Activated CD4-positive, alpha-beta T cell treated with anti-CD3 and anti-CD28 coated beads, Interleukin-2, amount 50 U/mL, for 4 hours (primary cell): ENCODE measurements at places on chromosomes 3 and 15.

GRCh38 chr15:67606742-67607141 lies 64.2 kb downstream of the MAP2K5 start:
- no peak for DNase-seq

DNA sequence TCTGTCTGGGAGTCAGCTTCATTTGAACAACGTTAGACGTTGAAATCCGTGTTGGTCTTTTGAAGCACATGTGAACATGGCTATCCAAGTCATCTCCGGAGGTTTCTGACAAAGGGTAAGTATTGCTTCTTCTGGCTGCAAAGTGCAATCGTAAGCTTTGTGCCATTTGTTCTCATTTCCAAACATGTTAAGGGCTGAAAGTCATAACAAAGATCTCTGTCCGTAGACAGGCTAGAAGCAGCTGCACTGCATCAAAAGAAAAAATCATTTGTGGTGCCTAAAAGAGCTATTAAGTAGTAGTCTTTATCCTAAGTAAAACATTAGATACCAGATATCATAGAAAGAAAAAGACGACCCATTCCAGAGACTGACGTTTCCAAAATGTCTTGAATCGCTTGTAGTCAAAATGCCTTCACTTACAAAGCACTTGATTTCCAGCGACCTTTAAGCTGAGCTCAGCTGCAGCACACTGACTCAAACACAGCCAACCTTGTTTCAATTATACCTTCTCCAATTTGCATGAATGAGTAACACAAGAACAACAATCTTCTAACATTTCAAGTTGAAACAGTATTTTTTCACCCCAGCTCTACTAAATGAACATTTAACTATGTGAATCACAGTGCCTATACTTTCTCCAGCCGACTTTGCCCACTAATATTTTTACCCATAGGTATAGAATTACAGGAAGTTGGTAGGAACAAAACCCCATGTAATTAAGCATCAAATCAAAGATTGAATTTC lies 76.6 kb downstream of the NEDD4 start:
- no peak for DNase-seq

DNA sequence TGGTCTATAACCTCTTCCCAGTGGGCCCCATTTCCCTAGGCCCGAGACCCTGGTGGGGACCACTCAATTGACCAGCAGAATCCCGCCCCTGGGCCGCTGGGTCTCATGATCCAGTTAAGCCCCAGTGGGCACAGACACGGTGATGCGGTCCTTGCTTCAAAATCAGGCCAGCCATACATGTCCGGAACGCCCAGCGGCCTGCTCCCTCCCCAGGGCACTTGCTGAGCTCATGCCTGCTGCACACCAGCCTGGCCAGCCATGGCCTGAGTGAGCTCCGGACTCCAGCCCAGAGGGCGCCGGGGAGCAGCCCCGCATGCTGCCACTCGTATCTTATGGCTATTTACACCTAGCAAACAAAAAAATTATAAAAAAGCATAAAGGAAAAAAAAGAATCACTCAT lies 34.4 kb upstream of the IQSEC1 start:
- no peak for DNase-seq

GRCh38 chr3:113063126-113063894 lies 72.5 kb downstream of the GTPBP8 start:
- no peak for DNase-seq

DNA sequence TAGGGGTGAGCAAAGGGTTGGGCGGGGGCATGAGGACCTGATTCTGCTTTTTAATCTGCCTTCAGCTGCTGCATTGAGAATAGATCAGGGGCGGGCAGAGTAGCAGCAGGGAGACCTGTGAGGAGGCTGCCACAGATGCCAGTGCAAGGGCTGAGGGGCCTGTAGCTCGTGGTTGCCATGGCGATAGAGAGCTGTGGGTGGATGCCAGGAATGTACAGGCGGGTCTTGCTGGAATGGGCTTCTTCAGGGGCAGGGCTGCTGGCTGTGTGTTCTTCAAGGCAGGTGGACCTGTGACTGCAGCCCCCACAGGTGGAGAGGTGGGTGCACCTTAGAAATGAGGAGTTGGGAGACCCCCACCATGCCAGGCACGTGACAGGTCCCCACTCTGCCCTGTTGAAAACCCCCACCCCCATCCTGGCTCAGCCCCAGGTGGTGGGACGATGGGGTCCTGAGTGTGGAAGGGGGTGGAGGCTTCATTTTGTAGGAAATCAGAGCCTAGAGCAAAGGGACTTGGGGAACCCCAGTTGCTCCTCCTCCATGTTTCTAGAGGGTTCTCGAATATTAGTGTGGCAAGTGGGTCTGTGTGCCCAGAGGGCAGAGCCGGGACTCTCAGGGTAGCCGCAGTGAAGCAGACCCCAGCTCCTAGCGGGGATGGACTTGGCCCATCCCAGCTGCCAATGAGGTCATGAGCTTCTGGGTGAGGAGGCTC lies 38.3 kb downstream of the SLC6A6 start:
- no peak for DNase-seq

- no peak for DNase-seq
Measured at GRCh38 chr3:187079090-187080022, 59.9 kb downstream of the RPL39L start.

DNA sequence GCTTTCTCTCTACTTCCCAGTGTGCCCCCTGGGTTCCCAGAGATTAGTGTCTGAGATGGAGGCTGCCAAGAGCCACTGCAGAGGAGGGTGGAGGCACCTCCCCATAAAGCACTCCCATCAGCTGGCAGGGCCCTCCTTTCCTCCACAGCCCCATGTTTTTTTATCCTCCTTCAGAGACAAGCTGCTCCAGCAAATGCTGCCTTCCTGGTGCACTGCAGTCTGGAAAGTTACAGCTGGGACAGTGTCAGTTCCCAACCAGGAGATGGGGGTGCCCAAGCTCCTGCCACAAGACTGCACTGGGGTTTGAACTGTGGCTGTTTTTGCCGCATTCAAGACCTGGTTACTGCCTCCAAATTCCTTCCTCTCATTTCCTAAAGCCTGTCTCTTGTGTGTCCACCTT lies 206.1 kb downstream of the CADPS start:
- no peak for DNase-seq

GRCh38 chr3:96966181-96966929 lies 152.0 kb downstream of the EPHA6 start:
- DNase-seq, result no peak

DNA sequence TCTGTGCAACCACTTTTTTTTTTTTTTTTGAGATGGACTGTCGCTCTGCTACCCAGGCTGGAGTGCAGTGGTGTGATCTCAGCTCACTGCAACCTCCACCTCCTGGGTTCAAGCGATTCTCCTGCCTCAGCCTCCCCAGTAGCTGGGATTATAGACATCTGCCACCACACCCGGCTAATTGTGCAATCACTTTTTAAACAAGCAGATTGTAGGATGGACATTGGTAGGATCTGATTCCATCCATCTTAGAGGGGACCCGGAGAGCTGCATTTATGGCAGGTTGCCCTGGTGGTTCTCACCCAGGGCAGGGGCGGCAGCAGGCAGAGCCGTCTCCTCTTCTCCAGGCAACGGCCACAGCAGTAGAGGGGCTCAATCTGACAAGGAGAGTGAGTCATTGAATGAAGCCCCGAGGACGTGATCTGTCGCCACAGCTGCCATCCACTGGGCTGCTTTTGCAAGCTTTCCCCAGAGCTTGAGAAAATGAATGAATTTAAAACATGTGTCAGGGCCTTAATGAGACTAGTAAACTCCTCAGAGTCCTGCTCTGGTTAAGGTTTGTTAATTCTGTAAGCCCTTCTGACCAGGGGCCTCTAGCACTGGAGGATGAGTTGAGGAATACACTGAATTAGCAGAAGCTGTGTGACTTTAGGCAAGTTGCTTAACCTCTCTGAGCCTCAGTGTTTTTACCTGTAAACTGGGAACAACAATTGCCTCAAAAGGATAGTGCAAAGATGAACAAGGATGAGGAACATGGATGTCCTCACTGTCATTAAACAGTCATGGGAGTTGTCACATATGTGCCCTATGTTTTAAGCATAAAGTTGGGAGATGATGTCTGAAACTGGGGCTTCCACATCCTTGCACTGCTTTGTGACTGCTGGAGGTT lies 129.1 kb downstream of the ASB7 start:
- no peak for DNase-seq

- DNase-seq, result no peak
Measured at GRCh38 chr3:159923956-159924355, 64.7 kb upstream of the IL12A start.

- no peak for DNase-seq
Measured at GRCh38 chr3:101230618-101231017, 89.8 kb downstream of the IMPG2 start.

- DNase-seq, result no peak
Measured at GRCh38 chr3:122921791-122922651, 105.5 kb downstream of the SEMA5B start.

GRCh38 chr3:50078622-50079021 lies 10.1 kb upstream of the RBM5 start:
- DNase-seq, result no peak

DNA sequence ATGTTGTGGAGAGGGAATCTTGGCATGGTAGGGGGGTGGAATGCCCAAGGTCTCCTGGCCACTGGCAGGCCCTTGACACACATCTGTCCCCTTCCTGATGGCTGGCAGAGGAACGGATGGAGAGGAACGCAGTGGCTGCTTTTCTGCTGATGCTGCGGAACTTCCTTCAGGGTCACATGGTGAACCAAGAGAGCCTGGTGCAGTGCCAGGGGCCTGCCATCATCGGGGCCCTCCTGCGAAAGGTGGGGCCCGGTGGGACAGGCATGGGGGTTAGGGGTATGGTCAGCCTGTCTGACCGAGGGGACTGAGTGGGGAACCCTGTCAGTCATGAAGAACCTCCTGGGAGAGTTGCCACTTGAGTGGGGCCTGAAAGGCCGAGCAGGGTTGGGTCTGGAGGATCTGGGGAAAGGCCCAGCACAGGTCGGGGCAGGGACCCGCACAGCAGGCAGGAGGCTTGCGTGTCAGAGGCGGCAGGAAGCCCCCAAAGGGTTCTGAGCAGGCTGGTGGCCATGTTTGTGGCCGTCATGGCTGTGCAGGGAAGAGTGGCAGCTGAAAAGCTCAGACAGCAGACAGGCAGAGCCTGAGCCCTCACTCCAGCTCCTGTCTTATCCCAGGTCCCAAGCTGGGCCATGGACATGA lies 18.1 kb downstream of the NBEAL2 start:
- DNase-seq, result no peak

GRCh38 chr3:112647122-112647521 lies 6.2 kb upstream of the CCDC80 start:
- DNase-seq, result no peak

DNA sequence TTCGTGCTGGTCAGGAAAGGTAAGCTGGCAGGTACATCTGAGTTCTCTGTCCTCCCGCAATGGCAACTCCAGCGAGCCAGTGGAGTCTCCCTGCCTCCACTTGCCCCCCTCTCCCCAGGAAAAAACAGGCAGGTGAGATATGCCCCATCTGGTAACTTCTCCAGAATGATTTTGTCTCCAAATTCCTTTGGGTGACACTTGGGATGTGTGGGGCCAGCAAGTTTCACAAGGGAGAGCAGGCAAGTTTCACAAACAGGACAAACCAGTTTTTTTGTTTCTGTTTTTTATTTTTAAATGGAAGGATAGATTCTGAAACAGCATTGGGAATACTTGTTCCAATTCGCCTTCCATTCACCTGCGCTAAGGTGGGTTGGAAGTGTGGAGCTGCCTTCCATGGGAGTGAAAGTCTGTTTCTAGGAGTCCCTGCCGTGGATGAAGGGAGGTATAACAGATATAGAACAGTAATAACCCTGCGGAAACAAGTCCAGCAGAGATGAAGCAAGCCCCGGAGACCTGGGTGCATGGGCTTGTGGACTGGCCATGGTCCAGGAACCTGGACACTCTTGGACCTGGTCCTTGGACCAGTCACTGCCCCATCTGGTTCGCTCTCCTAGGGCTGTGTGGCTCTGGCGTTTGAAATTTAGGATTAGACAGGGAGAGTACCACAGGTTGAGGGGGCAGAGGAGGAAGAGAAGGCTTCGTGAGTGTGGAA lies 22.9 kb upstream of the KIF23 start:
- DNase-seq, result no peak

DNA sequence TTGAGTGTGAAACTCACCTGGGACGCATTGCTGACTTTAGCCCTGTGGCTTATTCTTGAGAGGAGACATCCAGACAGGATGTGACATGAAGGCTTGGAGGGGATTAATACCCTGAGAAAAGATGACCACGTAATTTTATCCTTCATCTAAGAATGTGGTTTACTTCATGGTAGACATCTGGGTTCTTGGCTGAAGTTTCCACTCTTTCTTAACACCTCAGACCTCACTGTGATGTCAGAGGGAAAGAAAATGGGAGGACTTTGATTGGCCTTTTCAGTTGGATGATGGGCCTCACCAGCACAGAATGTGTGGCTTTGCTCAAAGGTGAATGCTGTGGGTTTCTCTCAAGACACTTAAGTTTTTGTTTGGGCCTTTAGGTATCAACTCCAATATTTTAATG lies 16.5 kb downstream of the GORASP1 start:
- DNase-seq, result no peak

- no peak for DNase-seq
Measured at GRCh38 chr15:65006876-65007275, 17.2 kb upstream of the SPG21 start.

DNA sequence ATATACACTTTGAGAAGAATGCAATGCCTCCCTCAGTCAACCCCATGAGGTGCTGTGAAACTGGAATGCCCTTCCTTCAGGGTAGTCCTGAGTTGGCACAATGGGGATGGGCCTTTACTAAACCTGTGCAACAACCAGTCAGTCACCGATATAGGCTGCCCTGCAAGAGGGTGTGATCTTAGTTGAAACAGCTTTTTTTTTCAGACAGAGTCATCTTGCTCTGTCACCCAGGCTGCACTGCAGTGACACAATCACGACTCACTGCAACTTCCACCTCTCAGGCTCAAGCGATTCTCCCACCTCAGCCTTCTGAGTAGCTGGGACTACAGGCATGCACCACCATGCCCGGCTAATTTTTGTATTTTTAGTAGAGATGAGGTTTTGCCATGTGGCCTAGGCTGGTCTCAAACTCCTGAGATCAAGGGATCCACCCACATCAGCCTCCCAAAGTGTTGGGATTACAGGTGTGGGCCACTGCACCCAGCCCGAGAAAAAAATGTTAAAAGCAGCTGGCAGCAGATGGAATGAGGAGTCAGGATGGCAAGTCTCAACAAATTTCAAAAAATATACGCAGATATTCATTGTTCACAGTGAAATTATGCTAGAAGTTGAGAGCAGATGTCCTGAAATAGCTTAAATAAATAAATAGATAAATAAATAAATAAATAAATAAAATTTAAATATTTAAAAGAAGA lies 31.8 kb downstream of the MYO5A start:
- peak; percentile 18 for DNase-seq

DNA sequence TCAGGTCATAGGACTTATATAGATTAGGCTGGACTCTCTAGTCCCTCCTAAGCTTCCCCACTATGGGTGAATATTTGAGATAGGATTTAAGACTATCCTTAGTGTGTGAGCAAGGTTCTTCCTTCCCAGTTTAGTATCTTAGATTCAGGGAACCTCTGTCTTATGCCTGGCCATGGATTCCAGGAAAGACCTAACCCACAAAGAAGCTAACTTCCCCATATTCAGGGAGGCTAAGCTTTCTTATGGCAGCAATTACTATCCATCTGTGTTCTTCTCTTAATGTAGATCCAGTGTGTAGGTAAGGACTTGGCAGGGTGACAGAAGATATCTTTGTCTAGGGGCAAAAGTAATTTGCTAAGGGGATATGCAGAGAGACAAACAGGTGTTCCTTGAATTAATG lies 25.5 kb upstream of the PIK3R4 start:
- DNase-seq, result no peak

- DNase-seq, result no peak
Measured at GRCh38 chr3:149654188-149654601, 3.6 kb downstream of the WWTR1 start.

- no peak for DNase-seq
Measured at GRCh38 chr3:133049491-133049890, 11.3 kb downstream of the TMEM108 start.
